Mesenchymal stem cell (in vitro differentiated cells and primary cell): ENCODE measurements at places on chromosomes 13 and 19.
A peak's percentile ranks its signal among the peaks of the same experiment; 100 is the strongest.

GRCh38 chr13:28092431-28092830 is 7.9 kb downstream of the FLT3 start:
- H3K27ac ChIP-seq: no peak overlapping the region
- no peaks in the 10 kb centered on the region for H3K4me1 ChIP-seq
- no peak overlapping the region for H3K4me3 ChIP-seq
- H3K27me3 ChIP-seq: peaks cover 14% of the 10 kb centered on the region

DNA sequence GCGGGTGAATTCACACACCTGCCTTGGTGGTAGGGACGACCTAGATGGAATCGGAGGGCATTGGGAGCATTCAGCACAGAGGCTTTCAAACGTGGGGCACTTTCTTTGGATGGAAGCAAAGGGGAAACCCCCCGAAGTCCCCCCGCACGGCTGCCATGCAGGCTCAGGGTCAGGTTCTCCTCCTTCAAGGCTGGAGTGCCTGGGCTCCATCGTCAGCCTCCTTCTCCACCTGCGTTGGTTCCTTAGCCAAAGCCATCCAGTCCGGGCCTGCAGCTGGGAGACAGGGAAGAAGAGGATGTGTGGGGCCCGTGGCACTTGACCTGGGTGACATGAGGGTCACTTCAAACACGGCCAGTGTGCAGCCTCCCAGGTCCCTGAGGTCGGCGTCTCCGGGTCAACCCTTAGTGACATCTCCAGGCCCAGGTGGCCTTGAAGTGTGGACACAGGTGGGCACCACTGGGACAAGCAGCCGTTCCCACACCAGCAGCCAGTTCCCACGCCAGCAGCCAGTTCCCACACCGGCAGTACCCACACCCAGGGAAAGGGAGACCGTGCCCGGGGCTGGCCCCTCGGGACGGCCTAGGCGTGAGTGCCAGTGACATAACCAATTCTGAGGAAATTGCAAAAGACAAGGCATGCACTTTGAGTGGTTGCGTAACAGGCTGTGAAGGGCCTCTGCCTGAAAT is 116.0 kb downstream of the SOX1 start:
- no peaks in the 10 kb centered on the region for H3K36me3 ChIP-seq
- H3K27ac ChIP-seq: no peak overlapping the region
- no peak for DNase-seq
- no peak overlapping the region for H3K4me3 ChIP-seq

- no peak for DNase-seq
- H3K4me1 ChIP-seq: no peaks in the 10 kb centered on the region
- H3K27me3 ChIP-seq: no peaks in the 10 kb centered on the region
Observed at GRCh38 chr13:37212826-37213225, 107.4 kb upstream of the CSNK1A1L start.

DNA sequence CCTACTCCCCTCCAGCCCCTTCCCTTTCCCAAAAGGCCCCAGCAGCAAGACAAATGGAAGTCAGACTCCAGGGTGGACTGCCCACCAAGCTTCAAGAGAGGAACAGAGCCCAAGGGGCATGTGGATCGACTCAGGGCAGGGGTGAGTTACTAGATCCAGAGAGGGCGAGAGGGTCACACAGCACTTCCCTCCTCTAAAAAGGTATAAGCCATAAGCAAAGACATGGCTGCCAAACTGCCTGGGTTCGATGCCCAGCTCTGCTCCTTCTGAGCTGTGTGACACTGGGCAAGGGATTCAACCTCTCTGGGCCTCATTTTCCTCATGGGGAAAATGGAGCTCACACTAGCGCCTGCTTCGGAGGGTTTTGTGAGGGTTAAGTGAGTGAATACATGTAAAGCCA is 3.8 kb downstream of the PPP1R14A start:
- DNase-seq: no peak
- no peaks in the 10 kb centered on the region for H3K36me3 ChIP-seq
- peaks cover 3% of the 10 kb centered on the region for H3K27me3 ChIP-seq
- H3K4me1 ChIP-seq: peaks cover 41% of the 10 kb centered on the region
- no peak overlapping the region for H3K27ac ChIP-seq
- H3K4me3 ChIP-seq: no peak overlapping the region

- peak overlapping the region; percentile 82 for H3K4me3 ChIP-seq
- H3K36me3 ChIP-seq: no peaks in the 10 kb centered on the region
- peak; percentile 80 for DNase-seq
- H3K4me1 ChIP-seq: peaks cover 37% of the 10 kb centered on the region
Observed at GRCh38 chr19:2495651-2496316, 19.9 kb downstream of the GADD45B start.

DNA sequence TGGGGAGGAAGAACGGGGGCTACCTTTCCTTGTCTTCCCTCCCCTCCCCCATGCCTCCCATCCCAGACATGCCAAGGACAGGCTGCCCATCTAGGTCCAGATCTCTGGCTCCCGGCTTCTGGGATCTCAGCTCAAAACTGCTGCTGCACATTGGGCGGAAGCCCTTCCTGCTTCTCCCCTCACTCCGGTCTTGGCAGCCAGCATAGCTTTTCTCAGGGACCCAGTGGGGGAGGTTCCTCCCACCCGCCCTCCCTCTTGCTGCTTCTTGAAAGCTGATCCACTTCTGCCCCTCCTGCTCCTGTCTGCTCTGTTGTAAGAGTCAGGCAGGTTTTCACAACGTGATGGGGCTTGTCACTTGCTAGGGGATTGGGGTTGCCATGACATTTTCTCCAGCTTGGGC is 21.7 kb upstream of the RNF17 start:
- peaks cover 58% of the 10 kb centered on the region for H3K27me3 ChIP-seq
- no peak overlapping the region for H3K27ac ChIP-seq
- DNase-seq: no peak
- no peak overlapping the region for H3K4me3 ChIP-seq
- H3K36me3 ChIP-seq: no peaks in the 10 kb centered on the region

GRCh38 chr13:60617991-60618733 is 221.1 kb downstream of the TDRD3 start:
- peak; percentile 13 for DNase-seq
- H3K4me1 ChIP-seq: peaks cover 2% of the 10 kb centered on the region
- no peak overlapping the region for H3K4me3 ChIP-seq
- no peaks in the 10 kb centered on the region for H3K27me3 ChIP-seq
- no peak overlapping the region for H3K27ac ChIP-seq

GRCh38 chr13:45474584-45475454 is 10.1 kb downstream of the COG3 start:
- no peak for DNase-seq
- H3K27me3 ChIP-seq: no peaks in the 10 kb centered on the region
- H3K4me3 ChIP-seq: no peak overlapping the region
- no peaks in the 10 kb centered on the region for H3K4me1 ChIP-seq

DNA sequence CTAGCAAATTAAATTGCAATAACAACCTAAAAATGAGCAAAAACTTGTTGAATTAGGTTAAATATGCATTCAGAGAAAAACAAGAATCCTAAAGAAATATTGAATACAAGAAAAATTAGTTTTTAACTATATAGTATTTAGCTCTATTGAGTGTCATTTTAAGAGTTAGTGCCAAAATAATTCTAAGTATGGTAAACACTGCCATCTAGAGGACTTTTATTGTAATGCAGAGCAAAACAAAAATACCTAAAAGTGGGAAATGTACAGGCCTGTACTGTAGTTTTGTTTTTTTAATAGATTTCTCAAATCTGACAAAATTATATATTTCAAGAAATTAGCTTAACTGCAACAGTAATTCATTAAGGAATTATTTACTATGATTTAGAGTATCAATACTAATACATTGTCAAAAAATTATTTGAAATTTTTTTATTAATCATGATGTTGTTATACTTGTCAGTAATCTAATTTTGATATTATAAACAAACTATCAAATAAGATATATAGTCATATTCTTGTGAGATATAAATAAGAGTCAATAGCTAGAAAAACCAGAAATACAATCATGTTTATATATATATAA is 8.2 kb upstream of the PCDH9 start:
- H3K27me3 ChIP-seq: no peaks in the 10 kb centered on the region
- no peaks in the 10 kb centered on the region for H3K4me1 ChIP-seq
- no peaks in the 10 kb centered on the region for H3K36me3 ChIP-seq
- H3K27ac ChIP-seq: no peak overlapping the region
- no peak overlapping the region for H3K4me3 ChIP-seq

DNA sequence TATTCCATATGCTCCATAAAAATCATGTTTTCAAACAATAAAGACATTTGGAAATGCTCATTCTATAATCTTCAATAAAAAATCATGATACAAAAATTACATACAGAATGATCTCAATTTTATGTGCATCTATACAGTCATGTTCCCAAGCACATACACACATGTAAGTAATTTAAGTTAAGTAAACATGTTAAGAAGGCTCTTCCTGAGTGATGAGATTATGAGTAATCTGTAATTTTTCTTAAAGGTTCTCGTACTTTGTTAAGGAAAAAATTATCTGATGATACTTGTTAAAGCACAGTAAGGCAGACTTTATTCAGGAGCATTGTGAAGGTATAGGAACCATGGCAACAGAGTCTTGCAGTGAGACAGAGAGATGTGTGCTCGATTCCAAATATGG is 30.0 kb upstream of the DLEU7 start:
- DNase-seq: no peak
- no peaks in the 10 kb centered on the region for H3K27me3 ChIP-seq
- no peaks in the 10 kb centered on the region for H3K4me1 ChIP-seq
- H3K27ac ChIP-seq: no peak overlapping the region
- no peak overlapping the region for H3K4me3 ChIP-seq

GRCh38 chr13:19169496-19169895 is 12.1 kb downstream of the TUBA3C start:
- no peak overlapping the region for H3K4me3 ChIP-seq
- no peak for DNase-seq
- no peak overlapping the region for H3K27ac ChIP-seq
- no peaks in the 10 kb centered on the region for H3K4me1 ChIP-seq
- H3K36me3 ChIP-seq: no peaks in the 10 kb centered on the region
- H3K27me3 ChIP-seq: no peaks in the 10 kb centered on the region

DNA sequence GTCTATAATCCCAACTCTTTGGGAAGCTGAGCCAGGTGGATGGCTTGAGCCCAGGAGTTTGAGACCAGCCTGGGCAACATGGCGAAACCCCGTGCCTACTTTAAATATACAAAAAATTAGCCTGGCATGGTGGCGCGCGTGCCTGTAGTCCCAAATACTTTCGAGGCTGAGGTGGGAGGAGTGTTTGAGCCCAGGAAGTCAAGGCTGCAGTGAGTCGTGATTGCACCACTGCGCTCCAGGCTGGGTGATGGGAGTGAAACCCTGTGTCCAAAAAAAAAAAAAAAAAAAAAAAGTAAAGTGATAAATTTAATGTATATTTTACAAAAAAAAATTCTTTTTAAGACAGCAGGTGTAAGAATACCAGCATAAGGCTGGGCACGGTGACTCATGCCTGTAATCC is 17.6 kb downstream of the TMEM38A start:
- no peak overlapping the region for H3K27ac ChIP-seq
- peaks cover 14% of the 10 kb centered on the region for H3K36me3 ChIP-seq
- H3K4me1 ChIP-seq: no peaks in the 10 kb centered on the region
- no peak overlapping the region for H3K4me3 ChIP-seq
- no peak for DNase-seq

DNA sequence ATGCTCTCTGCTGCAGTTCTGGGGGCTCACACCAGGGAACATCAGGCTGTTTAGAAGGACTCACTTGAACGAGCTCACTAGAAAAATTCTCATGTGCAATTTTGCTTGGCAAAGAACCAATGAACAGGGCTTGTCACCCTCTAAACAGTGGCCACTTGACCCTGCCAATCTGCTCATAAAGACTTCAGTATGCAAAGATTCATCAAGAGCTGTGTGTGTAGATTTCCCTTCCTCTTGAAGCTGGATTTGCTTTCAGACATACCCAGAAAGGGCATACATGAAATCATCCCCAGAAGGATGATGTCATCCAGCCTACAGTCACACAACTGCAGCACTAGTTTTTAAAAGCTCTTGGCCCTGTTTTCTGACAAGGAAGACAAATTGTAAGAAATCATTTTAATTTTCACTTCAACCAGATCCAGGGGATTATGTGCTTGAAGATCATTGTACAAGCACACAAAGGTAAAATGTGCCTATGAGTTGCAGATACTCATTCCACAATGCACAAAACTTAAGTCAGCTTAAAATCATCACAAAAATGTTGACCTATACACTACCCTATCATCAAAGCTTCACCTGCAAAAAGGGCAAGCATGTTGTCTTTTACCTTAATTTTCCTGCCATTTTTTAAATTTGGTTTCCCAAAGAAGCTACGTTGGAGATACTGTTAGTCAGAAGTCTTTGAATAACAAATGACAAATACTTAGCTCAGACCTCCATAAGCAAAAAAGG is 5.2 kb upstream of the STK24 start:
- peaks cover 14% of the 10 kb centered on the region for H3K36me3 ChIP-seq
- H3K4me3 ChIP-seq: no peak overlapping the region
- H3K4me1 ChIP-seq: peaks cover 10% of the 10 kb centered on the region
- H3K27ac ChIP-seq: no peak overlapping the region

DNA sequence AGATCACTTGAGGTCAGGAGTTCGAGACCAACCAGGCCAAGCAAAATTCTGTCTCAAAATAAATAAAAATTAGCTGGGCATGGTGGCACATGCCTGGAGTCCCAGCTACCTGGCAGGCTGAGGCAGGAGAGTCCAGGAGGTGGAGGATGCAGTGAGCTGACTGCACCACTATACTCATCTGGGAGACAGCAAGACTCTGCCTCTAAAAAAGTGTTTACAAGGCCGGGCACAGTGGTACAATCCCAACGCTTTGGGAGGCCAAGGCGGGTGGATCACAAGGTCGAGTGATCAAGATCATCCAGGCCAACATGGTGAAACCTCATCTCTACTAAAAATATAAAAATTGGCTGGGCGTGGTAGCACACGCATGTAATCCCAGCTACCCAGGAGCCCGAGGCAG is 4.2 kb upstream of the DAPK3 start:
- H3K27ac ChIP-seq: peak overlapping the region; percentile 25
- H3K4me3 ChIP-seq: no peak overlapping the region
- peaks cover 61% of the 10 kb centered on the region for H3K36me3 ChIP-seq
- no peaks in the 10 kb centered on the region for H3K27me3 ChIP-seq
- H3K4me1 ChIP-seq: peaks cover 17% of the 10 kb centered on the region
- no peak for DNase-seq

GRCh38 chr13:114282041-114282670 is 755 bp downstream of the UPF3A start:
- DNase-seq: peak; percentile 87
- peaks cover 19% of the 10 kb centered on the region for H3K36me3 ChIP-seq
- no peaks in the 10 kb centered on the region for H3K27me3 ChIP-seq
- H3K4me3 ChIP-seq: peak overlapping the region; percentile 83
- peaks cover 7% of the 10 kb centered on the region for H3K4me1 ChIP-seq

- no peak for DNase-seq
- no peak overlapping the region for H3K27ac ChIP-seq
- H3K36me3 ChIP-seq: peaks cover 26% of the 10 kb centered on the region
Observed at GRCh38 chr19:12289790-12290065, 5.0 kb downstream of the ZNF44 start.

DNA sequence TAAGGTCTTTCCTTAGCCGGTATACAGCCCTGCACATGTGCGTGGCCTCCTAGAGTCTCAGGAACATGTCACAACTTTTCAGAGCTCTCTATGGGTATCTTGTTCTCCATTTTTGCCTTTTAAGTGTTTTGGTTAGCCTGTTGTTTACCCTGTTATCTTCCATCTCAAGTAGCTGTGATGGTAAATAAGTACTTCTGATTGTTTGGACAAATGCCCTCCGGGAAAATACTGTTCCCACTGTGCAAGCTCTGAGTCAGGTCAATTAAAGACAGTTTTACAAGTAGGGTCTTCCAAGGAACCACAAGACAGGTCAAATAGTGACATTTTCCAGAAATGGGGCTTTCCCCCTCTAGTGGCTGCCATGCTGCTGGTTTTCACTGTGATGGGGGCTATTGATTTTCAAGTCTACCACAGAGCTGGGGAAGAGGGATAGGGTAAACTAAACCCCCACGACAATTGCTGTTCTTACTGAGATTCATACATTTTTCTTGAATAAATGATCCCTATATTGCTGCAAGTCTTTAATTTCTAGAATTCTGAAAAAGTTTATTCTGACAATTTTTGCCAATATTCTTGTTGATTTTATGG is 109.5 kb downstream of the TM9SF2 start:
- peaks cover 8% of the 10 kb centered on the region for H3K4me1 ChIP-seq
- H3K27me3 ChIP-seq: no peaks in the 10 kb centered on the region
- H3K27ac ChIP-seq: no peak overlapping the region
